EL (cell line): ENCODE measurements at places on chromosomes 4 and X.

- peak; percentile 69 for DNase-seq
These were observed 10.5 kb downstream of the CD99L2 start for GRCh38 chrX:150887906-150888465.

GRCh38 chr4:25368315-25368714, 8.7 kb upstream of the ANAPC4 start:
- no peak for DNase-seq

GRCh38 chr4:7845493-7846128, 94.0 kb downstream of the AFAP1 start:
- DNase-seq, result no peak

- DNase-seq, result peak; percentile 80
These were observed 18.6 kb upstream of the RNF128 start for GRCh38 chrX:106707771-106708454.

GRCh38 chrX:119399772-119400101, 601 bp downstream of the SLC25A43 start:
- peak; percentile 30 for DNase-seq

DNA sequence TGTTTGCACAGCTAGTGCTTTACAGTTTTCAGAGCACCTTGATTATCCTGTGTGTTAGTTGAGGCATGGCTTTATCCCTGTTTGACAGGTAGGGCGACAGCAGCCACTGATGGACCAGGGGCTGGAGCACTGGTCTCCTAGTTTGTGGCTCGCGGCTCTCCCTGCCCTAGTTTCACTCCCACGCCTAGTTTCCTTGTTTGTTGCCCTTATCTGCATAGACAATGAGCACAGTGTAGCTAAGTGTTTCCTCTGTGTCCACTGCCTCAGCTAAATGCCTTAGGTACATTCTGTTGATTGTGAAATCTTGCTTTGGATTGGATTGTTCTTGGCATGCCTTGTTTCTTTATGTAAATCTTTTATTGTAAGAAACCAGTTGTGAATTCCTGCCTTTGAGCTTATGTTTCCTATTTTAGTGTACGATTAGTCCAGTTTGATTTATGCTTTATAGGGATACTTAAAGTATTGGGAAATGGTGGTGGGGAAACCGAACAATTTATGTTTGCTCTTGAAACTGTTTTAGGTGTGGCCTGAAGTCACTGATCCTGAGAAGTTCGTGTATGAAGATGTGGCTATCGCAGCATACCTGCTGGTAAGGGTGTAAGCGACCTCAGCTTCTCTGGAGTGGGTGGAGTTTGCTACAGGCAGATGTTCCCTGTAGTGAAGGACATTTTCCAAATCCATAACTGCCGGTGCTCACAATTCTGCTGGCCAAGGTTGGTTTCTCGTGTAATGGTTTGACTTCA, 11.0 kb downstream of the TRMT44 start:
- DNase-seq, result no peak

DNA sequence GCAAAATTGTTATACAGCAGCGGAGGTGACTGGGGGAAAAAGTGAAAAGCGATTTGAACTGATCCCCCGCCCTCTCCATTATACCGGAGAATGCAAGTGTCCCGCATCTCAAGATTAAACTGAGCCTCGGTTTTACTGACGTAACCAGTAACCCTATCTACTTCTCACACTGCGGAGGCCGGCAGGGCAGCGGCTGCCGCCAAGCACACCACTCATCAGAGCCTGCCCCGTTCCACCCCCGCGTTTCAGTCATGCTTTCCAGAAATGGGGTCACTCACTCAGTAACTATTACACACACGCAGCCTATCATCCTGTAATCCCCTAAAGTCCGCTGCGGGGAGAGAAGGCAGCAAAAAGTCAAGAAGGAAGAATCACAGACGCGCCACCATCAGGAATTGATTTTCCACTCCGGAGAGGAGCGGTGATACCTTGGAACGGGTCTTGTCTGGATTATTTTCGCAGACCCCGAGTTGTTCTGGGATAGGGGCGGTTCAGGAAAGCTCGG, 1.4 kb downstream of the RPS6KA3 start:
- peak; percentile 77 for DNase-seq

- DNase-seq, result no peak
These were observed 71.8 kb downstream of the IL21 start for GRCh38 chr4:122548886-122549630.

- DNase-seq, result no peak
These were observed 116.7 kb downstream of the AMELX start for GRCh38 chrX:11409957-11410356.

GRCh38 chrX:7318661-7319060, 170.7 kb upstream of the PUDP start:
- DNase-seq, result no peak

DNA sequence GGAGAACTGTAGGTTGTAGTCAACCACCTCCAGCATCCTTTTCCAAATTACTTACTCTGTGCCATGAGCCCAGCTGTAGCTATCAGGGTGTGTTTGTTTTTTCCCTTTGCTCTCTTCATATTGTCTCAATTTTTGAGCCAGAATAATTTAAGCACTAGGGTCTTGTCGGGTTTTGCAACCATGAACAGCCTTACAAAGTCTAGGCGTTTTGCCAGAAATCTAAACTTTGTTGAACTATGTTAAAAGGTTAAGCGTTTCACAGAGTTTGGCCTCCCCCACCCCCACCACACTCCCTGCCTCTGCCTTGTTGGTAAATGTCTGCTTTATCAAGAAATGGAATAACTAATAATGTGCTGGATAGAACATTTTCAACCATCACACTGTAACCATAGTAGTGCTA, 190.6 kb upstream of the TTC29 start:
- DNase-seq, result no peak

- DNase-seq, result no peak
These were observed 26.6 kb downstream of the TRIML2 start for GRCh38 chr4:188082796-188083195.

DNA sequence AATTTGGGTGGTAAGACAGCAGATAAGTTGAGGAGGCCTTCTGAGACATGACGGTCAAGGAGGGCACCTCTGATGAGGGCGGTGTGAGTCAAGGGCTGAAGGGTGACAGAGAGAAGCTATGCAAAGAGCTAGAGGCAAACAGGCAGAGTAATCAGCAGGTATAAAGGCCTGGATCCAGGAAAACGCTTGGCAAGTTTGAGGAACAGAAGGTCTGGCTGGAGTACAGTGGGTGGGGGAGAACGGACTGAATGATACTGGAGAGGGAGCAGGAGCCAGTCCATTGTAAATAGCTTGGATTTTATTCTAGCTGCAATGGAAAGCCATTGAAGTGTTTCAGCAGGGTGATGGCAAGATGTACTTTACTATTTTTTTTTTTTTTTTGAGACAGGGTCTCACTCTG, 39.3 kb downstream of the RAB33B start:
- no peak for DNase-seq

- DNase-seq, result no peak
These were observed 90.0 kb upstream of the GRPR start for GRCh38 chrX:16033331-16033730.

DNA sequence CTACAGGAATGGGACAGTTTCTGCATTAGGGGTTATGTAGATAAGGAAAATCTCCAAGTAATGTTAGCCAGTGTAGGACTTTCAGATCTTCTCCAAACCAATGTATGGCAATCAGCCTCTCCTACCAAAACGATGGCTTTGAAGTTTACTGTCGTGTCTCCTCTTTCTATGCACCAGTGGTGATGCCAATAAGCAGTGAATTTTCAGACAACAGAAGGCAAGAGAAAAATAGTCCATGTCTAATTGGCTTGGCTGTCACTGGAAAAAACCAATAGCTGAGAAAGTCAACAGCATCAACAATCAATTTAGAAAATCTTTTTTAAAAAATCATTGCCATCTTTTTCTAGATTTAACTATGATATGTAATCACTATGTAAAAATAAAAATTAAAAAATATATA, 35.0 kb downstream of the LIMCH1 start:
- no peak for DNase-seq

- DNase-seq, result no peak
These were observed 717.5 kb upstream of the SLIT2 start for GRCh38 chr4:19534159-19534558.

- DNase-seq, result peak; percentile 92
These were observed 20.2 kb upstream of the TMEM184C start for GRCh38 chr4:147596981-147597380.

DNA sequence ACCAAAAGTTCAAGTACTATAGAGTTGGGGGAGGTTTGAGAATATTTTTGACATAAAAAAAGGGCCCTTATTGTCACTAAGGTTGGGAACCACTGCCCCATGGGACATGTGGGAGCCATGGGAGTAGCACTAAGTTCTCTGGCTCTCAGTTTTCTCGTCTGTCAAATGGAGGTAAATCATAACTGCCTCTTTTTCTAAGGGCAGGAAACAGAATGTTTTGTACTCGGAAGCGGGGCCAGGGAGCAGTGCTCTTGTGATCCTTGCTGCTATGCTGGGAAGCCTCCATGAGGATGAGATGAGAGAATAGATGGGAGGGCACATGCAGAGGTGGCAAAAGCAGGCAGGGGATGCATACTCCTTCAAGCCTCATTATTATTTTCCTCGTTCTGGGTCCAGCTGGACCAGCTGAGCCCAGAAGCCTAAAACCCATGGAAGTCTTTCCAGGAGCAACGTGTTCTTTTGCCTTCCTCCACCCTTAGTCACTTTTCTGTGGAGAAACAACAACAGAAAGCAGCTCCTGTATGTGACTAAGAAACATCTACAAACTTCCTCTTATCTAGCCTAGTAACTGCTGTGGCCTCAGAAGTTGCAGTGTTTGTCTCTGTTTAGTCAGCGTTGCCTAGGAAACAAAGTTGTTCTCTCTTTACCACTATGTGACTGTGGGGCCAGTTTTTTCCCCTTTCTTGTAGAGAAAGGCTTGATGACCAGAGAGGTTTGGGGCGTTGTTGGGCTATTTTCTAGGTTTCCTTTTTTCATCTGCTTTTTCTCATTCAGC, 64.8 kb downstream of the TSC22D3 start:
- DNase-seq, result peak; percentile 83

GRCh38 chr4:78567500-78568060, 16.0 kb downstream of the ANXA3 start:
- DNase-seq, result no peak

DNA sequence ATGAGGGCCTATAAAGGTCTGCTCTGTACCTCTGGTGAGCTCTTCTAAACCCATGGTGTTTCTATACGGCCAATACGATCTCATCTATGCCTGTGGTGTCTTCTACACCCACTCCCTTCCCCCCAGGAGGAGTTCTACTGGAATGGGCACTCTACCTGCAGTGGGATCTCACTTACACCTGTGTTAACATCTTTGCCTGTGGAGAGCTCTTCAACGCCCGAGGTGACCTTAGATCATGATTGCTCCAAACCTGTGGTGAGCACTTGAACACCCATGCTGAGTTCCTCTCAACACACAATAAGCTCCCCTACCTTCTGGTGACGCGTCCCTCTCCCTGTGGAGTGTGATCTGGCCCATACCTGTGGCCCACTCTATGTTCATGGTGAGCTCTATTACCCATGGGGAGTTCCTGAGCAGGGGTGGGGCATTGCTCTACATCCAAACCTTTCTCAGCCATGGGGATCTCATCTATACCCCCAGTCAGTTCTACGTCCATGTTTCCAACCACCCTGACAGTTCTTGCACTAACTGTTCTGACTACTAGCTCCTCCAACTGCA, 48.6 kb downstream of the BCOR start:
- no peak for DNase-seq

- no peak for DNase-seq
These were observed 70.3 kb downstream of the RAB28 start for GRCh38 chr4:13413729-13414437.

DNA sequence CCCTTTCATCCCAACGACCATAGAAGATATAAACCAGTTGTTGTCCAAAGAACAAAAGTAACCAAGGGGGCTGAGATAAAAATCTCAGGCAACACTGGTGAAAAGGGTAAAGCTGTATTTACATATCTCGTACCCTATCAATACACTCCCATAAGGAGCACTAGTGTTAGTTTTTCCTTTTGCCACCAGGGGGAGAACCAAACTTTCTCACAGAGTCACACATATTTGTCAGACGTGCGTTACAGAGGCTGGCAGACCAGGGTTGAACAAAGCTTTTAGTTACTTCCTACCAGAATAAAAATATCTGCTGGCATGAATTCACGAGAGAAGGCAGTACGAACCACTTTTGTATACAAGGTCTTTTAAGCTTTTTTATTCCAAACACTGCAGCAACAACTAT, 88.3 kb downstream of the AMELX start:
- DNase-seq, result peak; percentile 59

DNA sequence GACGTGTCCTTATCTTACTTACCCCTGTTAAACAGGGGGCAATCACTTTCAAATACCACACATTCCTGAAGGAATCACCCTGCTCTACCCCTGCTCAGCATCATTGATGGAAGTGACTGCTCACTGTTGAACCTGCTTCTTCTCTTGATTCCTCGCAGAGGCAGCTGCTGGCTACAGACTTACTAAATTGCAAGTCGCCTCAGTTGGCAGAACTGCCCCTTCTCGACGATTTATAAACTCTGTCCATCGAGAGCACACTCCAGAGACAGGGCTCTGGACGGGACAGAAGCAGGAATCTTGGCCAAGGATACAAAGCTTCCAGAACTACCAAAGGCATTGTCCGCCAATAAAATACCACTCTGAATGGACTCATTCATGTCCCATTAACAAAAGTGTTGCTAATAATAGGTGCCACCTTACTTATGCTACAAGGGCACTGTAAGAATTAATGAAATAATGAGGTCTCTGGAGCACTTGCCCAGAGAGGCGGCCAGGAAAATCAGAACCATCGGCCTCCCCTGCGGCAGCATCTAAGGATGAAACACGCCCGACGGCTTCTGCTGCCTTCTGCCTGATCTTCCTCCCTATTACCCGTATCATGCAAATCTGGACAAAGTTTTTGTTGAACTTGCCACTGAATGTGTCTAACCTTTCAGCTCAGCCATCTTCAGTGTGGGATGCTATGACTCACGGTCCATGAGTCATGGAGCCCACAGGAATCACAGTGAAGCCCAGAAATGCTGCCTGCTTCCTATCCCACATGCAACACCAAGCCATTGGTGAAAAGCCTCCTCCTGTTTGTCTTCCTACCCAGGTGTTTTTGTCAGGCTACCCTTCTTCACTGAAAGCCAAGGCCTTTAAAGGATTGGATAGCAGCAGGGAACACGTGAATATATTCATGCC, 164.9 kb downstream of the MAML3 start:
- DNase-seq, result peak; percentile 93

DNA sequence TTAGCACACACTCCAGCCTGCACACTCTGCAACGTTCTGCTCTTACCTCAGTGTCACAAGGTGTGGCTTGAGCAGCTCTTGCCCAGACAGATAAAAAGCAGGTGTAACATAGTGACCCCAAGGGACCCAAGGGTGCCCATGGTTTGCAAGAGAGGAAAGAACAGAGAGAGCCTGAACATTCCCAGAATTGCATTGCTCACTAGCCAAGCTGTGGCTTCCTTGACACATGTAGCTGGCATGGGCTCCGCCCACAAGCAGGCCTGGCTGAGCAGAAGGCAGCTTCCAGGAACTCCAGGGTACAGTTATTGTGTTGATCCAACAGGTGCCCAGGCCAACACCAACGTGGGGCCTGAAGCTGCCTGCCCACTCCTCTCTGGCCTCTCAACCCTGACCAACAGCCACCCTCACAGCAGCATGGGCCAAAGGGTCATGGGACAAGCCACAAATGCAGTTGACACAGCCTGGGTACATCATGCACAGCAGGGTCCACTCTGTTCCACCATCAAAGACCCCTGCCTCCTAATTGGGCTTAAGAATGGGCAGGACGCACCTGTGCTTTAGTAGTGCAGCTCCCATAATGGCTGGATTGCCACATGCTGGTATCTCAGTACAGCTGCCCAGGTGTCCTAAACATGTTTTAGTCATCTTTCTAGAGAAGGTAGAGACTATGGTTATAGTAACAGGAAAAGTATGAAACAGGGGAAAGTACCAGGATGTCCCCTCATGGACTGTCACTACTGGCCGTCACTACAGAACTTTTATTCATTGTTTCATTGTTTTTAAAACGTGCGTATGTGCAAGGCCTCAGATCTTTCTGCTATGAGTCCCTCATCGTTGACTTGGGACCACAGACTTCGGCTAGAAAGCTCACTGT, 73.7 kb upstream of the ACSL1 start:
- DNase-seq, result peak; percentile 22
